ENCODE measurements at places on chromosomes 12 and 14.

- no peak for DNase-seq
These were observed 28.2 kb upstream of the PTGR2 start for GRCh38 chr14:73823339-73823885.

- DNase-seq, result peak; percentile 85
These were observed 92.1 kb downstream of the NINJ2 start for GRCh38 chr12:570921-571794.

DNA sequence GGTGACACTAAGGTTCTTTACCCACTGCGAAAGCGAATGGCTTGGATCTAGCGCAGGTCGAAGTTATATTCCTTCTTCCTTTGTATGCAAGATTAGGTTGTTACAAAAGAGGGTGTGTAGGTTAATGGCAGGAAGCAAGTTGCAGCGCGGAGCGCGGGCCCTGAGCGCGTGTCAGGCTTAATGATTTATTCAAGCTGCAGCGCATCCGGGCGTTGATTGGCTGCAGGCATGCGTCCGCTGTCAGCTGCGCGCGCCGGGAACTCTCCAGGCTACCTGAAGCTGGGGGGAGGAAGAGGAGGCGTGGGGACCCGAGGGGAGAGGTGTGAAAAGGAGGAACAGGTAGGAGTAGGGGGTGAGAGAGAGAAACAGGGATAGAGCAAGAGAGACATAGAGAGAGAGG is 7.4 kb downstream of the ASCL1 start:
- DNase-seq, result no peak

- no peak for DNase-seq
These were observed 9.0 kb upstream of the FKBP11 start for GRCh38 chr12:48934312-48934706.

- DNase-seq, result peak; percentile 100
These were observed 297.9 kb upstream of the AMIGO2 start for GRCh38 chr12:47377414-47378221.

DNA sequence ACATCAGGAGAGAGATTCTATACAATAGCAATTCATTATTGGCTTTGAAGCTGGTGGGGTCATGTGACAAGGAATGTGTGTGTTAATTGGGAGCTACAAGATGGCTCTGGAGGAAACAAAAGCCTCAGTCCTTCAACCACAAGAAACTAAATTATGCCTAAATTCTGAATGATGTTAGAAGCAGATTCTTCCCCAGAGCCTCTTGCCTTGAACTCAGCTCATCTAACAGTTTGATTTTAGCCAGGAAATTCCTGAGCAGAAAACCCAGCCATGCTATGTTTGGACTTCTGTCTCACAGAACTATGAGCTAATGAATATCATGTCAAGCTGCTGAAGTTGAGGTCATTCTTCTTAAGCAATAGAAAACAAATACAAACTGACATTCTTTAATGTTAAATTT is 274.7 kb downstream of the SLC6A15 start:
- DNase-seq, result peak; percentile 30

DNA sequence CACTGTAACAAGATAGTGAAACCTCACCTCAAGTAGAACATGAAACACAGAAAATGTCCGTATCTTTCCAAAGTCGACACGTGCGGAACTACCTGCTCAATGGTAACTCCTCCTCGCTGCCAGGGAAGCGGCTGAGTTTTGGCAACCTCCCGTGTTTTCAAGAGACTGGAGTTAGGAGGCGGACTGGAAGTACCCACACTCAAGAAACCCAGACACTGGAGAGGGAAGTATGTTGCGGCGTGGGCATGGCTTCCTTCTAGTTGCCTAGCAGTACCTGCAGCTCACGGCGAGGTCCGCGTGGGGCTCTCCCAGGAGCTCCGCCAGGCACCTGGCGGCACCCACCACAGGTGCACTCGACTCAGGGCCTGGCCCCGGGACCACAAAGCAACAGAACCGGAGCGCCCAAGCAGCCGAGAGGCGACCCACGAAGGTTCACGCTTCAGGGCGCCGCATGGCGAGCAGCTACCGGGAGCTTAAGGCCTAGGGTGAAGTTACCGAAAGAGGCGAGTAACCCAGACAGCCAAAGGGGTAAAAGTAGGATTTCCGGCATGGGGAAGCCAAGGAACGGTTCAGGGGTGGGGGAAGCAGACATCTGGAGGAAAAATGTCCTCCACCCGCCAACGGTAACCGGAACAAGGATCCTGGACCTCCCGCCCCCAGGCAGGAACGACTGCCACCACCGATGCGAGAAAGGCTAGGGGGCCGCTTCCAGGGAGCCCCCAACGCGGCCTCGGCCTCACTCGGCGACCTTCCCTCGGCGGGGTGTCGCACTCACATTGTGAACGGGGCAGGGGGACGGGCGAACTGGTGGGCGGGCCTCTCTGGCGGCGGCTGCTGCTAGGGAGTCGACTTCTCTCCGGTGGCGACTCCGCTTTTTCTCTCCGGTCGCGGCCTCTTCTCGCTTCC is 608 bp downstream of the PTGES3 start:
- peak; percentile 29 for DNase-seq

GRCh38 chr12:62530596-62530995 is 64.0 kb downstream of the MON2 start:
- DNase-seq, result peak; percentile 54

GRCh38 chr14:53855574-53855973 is 101.1 kb downstream of the BMP4 start:
- no peak for DNase-seq

GRCh38 chr12:113934946-113935345 is 31.2 kb downstream of the RBM19 start:
- no peak for DNase-seq

- no peak for DNase-seq
These were observed 114.4 kb upstream of the TMEM233 start for GRCh38 chr12:119479121-119479561.

GRCh38 chr14:104582005-104582404 is 2.4 kb downstream of the C14orf180 start:
- no peak for DNase-seq
